GM23248 (cell line): ENCODE measurements at places on chromosomes 2 and 18.

DNA sequence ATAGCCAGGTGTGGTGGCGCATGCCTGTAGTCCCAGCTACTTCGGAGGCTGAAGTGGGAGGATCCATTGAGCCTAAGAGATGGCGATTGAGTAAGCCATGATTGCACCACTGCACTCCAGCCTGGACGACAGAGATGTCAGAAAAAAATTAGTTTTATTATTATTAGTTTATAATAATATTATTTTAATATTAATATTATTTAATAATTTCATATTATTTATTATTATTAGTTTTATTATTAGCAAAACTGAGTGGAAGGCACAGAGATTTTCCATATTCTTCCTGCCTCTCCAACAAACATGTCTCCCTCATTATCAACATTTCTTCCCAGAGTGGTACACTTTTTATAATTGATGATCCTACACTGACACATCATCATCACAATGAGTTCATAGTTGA is 278.2 kb downstream of the SOX11 start:
- DNase-seq, result no peak

DNA sequence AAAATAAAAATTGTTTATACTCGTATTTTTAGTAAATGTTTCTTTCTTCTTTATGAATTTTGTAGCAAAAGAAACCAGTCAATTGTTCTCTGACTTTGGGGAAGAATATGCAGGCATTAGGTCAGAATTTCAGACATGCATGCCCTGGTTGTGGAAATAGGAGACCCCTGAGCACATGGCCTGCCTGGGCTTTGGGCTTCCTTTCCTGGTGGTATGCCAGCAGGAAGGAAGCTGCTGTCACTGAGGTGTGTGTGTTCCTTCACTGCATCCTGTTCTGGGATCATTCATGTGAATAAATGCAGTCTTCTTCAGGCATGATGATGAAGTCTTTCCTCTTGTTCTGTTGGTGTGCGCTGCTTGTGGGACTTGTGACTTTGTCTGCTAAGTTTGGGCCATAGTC is 920.2 kb upstream of the VRK2 start:
- DNase-seq, result no peak

DNA sequence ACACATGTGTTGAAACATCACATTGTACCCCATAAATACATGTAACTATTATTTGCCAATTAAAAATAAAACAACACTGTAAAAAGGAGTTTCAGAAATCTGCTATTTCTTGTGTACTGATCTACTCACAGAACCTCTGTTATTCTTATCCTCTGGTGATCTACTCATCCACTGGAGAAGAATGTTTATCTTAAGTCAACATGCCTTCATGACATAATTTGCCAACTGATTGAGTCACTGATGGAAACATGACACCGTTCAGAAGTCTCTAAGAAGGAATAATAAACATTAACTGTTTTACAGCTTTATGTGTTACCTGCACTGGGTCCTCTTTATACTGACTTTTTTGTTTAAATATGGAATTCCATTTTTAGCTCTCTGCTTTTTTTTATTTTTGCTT is 555.2 kb downstream of the DCDC2C start:
- DNase-seq, result no peak

DNA sequence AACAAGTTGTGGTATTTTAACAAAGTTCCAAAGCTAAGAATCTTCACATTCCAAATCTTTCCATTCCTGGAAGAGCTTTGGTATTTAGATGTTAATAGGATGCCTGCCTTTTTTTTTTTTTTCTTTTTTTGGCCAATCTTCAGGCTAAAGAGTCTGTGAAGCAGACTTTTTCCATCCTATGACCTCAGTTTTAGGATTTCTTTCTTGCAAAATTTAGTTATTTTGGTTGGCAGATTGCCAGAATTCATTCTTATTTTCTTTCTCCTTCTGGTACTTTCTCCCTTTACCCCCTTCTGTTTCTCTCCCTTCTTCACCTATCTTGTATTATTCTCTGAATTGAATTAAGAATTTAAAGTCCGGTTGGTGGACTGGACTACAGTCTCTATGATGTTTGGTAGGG is 217.8 kb upstream of the REV1 start:
- DNase-seq, result peak; percentile 63

GRCh38 chr2:28621172-28622100 is 125.6 kb downstream of the PLB1 start:
- DNase-seq, result peak; percentile 97

DNA sequence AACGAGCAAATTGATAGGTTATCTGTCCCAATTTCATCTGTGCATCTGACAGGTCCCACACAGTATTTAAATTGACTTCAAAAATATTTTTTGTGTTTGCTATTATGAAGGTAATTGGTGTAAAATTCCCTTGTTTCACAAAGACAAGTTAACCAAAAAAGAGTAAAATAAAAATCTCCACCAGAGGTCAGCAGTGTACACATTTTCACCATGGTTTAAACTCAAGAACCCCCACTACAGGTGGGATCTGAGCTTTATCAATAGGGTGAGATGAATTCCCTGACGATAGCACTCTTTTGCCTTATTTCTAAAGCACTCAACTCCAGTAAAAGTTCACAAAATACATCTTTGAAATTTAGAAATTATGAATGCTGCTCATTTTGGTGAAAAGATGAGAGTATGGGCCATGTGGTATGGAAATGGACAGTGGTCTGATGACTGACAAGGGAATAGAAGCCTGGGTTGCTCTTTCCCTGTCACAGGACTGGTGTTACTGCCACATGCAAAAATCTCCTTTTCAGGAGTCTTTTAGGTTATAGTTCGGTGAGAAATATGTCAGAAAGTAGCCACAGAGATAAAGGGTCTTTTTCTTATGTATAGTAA is 68.0 kb downstream of the SERPINB8 start:
- DNase-seq, result peak; percentile 15

GRCh38 chr2:79235135-79235534 is 75.6 kb upstream of the REG3A start:
- DNase-seq, result peak; percentile 2

DNA sequence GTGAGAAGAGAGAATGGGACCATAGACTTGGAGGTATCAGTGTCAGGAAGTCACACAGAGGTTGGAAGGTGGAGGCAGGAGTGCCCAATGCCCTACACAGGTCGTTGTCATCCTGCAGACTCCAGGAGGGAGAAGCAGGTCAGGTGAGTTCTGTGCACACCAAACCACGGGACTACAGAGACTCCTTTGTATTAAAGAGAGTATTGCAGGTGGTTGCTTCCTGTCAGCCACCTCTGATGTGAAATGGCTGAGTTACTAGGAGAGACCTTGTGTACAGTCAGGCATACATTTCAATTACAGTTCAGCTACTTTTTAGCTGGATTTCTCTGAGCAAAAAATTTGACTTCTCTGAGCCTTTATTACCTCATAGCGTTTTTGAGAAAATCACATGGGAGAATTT is 51.6 kb downstream of the SPP2 start:
- no peak for DNase-seq

DNA sequence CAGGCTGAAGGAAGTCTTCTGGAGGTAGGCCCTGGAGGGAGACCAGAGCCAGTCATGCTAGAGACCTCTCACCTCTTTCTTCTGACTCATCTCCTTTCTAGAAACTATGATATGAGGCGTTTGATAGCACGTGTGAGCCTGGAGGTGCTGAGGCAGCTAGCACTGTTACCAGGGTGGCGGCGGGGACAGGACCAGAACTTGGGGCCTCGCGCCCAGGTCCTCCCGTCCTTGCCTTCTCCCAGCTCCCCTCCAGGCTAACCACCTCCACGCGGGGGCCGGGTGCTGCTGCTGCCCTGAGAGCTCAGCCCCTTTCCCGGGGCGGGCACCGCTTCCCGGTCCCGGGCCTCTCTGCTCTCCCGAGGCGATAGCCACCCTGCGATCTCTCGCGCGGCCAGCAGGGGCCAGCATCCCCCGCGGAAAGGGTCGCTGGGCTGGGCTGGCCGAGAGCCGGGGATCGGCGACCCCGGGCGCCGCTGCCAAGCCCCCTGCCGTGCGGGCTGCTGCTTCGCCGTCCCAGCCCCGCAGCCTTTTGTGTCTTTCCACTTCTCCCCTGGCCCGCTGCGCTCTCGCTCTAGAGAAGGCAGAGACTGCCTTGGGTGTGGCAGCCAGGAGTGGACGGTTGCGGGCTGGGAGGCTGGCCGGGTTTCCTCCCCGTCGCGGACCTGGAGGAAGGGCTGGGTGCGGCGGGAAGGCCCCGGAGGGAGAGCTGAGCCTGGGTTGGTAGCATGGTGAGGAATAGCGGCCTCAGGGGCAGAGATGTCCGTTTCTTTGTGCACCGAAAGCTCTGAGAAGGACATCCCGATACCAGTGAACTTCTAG is 49.1 kb downstream of the TMEM17 start:
- DNase-seq, result peak; percentile 79

DNA sequence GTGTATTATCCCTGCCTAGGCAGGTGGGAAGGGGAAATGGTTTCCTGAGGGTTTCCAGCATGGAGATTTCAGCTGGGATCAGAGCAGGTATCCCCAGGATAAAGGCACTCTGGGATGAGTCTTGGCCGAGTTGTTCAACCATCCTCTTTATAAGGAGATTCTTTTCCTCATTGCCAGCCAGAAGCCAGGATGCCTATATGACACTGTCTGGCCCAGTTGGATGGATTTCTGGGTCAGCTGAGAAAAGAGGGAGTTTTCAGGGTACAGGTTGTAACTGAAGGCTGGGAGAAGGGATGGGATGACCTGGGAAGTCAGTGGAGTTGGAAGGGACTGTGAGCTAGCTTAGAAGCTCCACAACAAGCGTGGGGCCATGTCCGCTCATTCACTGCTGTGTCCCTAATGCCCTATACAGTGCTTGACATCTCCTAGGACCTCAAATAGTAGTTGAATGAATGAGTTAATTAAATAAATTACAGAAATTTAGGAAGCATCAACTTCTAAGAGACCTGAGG is 8.3 kb downstream of the RHOB start:
- no peak for DNase-seq

GRCh38 chr18:76388891-76389423 is 106.1 kb downstream of the ZNF516 start:
- no peak for DNase-seq

DNA sequence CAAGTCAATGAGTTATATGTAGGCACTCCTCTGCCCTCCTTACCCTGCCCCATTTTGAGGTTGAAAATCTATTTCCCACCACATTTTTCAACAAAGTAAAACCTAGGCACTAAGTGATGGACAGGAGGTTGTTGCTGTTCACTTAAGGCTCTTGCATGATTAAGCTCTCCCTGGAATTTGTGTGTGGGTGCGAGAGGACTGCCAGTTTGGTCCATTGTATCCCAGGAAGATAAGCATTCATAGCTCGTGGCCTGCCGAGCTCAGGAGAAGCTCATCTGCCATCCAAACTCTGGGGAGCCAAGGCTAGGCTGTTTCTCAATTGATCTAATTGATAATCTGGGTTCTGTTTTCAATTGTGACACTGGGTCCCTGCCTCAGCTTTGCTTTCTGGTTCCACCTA is 4.7 kb upstream of the MAP4K4 start:
- peak; percentile 31 for DNase-seq

GRCh38 chr18:42141439-42141838 is 186.4 kb downstream of the PIK3C3 start:
- peak; percentile 10 for DNase-seq

GRCh38 chr2:149420053-149420963 is 89.9 kb downstream of the LYPD6 start:
- DNase-seq, result no peak

- DNase-seq, result peak; percentile 18
These were observed 98.1 kb upstream of the CERS6 start for GRCh38 chr2:168357797-168358472.

DNA sequence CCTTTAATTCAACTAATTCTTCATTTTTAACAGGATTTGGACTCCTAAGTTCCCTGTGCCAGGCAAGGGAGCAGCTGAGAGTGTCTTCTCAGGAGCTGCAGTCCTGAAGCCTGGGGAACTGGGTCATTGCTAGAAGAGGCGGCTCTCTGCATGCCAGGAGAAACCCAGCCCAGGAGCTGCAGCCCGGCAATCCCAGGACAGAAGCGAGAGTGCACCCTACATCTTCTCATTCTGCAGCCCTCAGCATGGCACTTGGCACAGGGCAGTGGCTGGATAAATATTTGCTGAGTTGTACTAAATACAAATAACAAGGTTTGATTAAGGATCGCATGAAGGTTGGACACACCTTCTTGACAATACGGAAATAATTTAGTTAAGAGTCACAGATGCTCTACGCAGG is 244.9 kb upstream of the PXDN start:
- DNase-seq, result no peak

- DNase-seq, result no peak
These were observed 87.5 kb downstream of the POLR1A start for GRCh38 chr2:86017901-86018896.

DNA sequence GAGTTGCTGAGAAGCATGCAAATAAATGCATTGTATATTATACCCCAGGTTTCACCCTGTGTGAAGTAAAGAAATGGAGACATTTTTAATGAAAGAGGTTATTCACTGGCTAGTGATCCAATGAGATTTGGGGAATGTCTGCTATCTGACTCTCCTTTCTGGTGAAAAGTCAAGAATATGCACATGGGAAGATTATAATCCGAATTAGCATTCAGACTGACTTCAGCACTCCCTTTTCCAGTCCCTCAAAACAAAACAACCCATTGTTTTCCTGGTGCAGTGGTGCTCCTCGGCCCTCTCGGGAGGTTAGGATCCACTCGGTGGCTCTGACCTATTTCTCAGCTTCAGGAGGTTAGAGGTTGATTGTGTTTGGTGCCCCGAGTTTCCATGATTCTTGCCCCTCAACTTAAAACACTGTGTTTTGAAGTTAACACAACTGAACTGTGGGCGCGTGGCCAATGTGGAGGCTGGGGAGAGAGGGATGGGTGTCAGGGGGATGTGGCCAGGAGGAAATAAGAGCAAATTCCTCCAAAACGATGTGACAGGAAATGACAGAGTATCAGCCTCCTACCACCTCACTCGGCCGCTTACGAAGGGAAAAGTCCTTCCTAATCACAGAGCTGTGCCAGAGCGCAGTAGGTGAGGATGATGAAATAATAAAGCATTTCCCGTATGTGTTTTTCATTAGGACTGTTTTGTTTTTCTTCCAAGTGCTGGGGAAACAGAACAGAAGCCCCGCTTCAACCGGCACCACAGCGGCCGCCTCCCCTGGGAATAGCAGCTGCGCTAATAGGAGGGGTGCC is 440.1 kb downstream of the MTX2 start:
- peak; percentile 65 for DNase-seq

DNA sequence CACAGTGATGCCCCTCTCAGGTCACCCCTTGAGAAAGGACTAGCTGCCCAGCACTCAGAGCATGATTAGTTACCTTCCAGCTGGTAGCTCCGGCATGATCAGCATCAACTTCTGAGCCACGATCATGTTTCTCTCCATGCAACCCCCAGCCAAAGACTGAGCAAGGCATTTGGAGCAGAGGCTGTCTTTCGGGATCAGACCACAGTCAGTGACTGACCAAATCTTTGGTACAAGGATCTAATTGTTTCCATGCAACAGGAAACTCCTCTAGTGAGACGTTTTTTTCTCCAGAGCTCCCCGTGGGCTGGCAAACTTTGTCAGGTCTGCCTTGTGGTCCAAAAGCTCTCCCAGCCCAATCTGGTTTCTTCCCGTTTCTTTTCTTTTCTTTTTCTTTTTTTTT is 244.3 kb downstream of the METTL4 start:
- DNase-seq, result peak; percentile 4

GRCh38 chr18:26090130-26091046 is at the start of gene SS18:
Gene SS18 (minus strand): TSS chr18:26090613. CDS start chr18:26090569, 44 bp downstream.
- peak; percentile 98 for DNase-seq
